ENCODE measurements at places on chromosomes 11 and 22.

DNA sequence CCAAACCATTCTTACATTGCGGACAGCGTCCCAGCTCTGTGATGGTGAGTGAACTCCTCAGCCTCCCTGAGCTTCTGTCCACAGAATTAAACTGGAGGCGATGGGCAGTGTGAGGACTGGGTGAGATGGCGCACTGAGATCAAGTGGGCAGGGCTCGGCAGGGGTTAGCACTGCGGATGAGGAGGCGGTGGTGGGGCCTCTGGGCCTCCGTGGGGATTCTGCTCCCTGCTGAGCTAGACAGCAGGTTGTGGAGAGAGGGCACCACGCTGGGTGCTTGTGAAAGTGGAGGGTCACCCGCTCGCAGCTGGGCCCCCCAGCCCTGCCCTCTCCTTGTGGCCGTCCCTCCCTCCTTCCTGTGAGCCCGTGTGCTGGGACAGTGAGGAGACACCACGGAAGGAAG, 25.6 kb upstream of the PARVG start:
- no peak for DNase-seq

DNA sequence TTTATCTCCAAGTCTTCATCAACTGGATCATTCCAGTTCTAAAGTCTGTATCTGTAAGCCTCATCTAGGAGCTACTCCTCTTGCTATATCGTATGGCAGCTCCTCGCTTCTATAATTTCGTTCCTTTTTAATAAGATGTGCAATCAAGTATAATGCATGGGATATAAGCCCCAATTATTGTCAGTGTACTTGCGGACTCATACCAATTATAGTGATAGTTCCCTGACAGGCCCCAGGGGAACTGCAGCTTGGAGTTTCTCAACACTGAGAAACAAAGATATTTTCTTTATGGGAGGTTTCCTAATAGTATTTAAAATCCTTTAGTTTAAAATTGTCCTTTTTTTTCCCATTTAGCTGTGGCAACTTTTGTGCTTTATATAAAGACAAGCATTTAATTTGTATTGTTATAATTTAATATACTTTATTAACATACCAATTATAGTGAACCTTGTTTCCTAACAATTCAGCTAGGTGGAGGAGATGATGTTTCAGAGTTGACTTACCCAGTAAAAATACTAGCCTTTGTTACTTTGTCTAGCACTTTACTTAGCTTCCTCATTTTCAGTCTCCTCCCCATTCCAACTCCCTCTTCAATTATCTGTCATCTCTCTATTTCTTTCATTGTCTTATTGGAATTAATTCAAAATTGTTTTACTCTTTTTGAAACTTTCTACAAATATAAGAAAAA, 25.3 kb upstream of the DDX17 start:
- DNase-seq, result no peak

GRCh38 chr11:133078591-133079404, 453.5 kb downstream of the OPCML start:
- peak; percentile 57 for DNase-seq

- no peak for DNase-seq
Measured at GRCh38 chr22:38724176-38724575, 18.4 kb downstream of the GTPBP1 start.

GRCh38 chr11:2886191-2886894, 768 bp upstream of the CDKN1C start:
- DNase-seq, result no peak

- peak; percentile 17 for DNase-seq
Measured at GRCh38 chr11:63839508-63840355, 822 bp downstream of the MARK2 start.

DNA sequence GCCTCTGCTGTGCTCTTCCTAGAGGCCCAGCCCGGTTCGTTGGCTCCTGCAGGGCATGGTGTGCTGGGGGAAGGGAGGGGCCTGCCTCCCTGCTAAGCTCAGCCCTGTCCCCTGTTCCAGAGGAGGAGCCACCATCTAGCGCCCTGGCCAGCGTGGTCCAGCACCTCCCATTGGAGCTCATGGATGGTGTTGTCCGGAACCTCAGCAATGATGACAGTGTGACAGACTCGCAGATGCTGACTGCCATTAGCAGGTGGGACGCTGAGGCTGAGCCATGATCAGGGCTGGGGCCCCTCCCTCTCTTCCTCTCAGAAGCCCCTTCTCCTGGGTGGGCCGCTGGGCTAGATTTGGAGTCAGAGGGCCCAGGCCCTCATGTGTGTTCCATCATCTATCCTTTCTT, 9.1 kb downstream of the USP35 start:
- DNase-seq, result no peak

DNA sequence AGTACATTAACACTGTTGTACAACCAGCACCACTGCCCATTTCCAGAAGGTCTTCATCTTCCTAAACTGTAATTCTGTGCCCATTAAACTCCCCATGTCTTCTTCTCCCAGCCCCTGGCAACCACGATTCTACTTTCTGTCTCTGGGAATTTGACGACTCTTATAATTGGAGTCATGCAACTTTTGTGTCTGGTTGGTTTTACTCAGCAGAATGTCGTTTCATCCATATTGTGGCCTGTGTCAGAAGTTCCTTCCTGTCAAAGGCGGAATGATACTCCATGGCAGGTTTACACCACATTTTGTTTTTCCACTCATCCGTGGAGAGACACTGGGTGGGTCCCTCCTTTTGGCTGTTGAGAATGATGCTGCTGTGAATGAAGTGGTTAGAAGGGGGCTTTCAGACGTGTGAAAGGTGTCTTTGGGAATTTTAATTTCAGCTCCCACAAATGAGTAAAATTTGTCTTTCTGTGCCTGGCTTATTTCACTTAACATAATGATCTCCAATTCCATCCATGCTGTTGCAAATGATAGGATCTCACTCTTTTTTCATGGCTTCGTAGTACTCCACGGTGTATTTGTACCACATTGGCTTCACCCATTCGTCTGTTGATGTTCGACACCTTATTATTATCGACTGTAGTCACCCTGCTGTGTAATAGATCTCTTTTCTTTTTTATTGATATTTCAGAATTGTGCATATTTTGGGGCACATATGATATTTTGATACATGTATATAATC, 86.1 kb upstream of the SEPTIN5 start:
- DNase-seq, result no peak

DNA sequence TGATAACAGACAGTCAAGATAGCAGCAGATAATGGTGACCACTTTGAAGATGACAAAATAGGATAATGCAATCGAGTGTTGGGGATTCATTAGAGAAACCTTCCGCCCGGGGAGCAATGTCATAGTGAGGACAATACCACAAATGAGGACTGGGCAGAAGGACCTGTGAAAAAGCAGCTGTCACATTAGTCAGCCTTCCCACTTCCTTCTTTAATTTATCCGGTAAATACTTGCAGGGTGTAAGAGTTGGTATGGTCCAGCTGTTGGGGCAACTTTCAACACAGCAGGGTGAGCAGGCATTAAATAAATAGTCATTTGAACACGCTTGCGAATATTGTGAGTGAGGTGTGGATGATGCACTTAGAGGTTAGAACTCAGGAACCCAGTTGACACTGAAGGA, 132.5 kb upstream of the KIRREL3 start:
- DNase-seq, result no peak

DNA sequence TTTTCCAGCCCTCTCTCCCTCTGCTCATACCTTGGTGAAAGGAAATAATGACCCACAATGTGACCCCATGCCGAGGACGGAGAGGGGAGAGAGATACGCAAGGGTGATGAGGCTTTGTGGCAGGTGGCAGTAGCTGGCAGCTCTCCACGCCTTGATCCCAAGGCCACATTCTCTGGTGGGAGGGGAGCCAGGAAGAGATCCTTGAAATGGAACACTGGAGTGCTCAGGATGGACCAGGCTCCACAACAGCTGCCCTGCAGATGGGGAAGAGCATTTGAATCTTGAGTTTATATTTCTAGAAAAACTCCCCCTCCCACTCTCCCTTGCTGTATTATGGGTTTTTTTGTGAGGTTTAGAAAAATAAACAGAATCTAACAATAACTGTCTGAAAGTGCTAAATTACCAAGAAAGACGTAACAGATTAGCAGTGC, 61.6 kb upstream of the CDON start:
- no peak for DNase-seq

DNA sequence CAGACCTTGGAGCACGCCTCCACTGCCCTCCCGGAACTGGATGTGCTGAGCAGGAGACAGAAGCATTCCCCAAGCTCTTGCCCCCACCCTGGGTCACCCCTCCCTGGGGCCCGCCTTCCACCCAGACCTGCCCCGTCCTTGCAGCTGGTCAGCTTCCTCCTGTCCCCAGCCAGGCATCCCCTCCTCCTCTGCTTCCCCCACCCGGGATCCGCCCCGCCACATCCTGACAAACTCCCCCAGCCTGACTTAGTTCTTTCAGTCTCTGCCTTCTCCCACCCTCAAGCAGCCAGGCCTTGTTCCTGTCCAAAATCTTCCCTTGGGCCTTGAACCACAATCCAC, 1.1 kb upstream of the PLXNB2 start:
- no peak for DNase-seq

GRCh38 chr11:85526564-85526963, 100.6 kb downstream of the DLG2 start:
- DNase-seq, result no peak

DNA sequence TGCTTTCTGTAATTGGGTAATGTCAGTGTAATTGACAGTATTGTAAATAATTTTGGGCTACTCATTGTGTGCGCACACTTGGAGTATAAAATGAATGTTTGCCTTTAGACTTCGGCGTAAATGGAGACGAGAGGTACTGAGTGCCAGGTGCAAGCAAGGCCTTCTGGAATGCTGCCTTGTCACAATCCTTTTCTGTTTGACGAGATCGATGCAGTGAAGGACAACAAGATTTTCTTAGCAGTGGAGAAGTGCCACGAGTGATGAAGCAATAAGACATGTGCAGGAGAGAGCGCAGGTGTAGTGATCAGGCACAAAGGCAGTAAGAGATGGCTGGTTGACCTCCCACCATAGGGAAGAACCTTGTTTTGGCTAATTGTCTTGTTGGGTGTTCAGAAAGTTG, 67.5 kb downstream of the DDX10 start:
- DNase-seq, result no peak

- no peak for DNase-seq
Measured at GRCh38 chr22:26466196-26466595, 17.4 kb downstream of the HPS4 start.

- peak; percentile 66 for DNase-seq
Measured at GRCh38 chr11:128686745-128687177, 7.1 kb upstream of the FLI1 start.

GRCh38 chr11:71236836-71237475, 15.4 kb downstream of the SHANK2 start:
- no peak for DNase-seq

DNA sequence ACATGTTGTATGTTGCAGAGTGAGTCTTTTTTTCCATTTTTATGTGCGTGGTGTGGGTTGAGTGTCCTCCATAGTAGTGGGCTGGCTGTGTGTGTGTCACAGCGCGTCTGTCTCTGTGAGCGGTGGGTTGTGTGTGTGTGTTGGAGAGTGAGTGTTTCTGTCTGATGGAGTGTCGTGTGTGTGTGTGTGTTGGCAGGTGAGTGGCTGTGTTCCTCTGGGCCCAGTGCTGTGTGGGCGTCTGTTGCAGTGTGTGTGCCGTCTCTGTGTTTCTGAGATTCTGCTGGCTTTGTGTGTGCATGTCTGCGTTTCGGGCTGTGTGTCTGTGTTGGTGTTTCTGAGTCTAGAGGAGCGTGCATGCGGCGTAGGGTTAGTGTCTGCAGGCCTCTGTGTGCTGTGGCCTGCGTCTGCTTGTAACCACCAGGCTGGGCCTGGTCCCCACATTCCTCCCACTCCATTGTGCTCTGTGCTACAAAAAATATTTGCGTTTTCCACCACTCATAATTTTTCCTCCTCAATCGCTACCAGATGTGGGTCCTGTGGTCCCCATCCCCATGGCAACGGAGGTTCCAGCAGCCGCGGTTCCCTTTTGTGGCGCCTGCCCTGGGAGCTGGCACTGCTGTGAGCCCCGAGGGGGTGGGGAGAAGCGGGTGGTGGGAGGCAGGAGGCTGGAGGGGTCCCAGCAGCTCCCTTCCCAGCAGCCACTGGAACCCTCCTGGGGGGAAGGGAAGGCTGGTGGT, 15.2 kb downstream of the SCARF2 start:
- DNase-seq, result no peak

DNA sequence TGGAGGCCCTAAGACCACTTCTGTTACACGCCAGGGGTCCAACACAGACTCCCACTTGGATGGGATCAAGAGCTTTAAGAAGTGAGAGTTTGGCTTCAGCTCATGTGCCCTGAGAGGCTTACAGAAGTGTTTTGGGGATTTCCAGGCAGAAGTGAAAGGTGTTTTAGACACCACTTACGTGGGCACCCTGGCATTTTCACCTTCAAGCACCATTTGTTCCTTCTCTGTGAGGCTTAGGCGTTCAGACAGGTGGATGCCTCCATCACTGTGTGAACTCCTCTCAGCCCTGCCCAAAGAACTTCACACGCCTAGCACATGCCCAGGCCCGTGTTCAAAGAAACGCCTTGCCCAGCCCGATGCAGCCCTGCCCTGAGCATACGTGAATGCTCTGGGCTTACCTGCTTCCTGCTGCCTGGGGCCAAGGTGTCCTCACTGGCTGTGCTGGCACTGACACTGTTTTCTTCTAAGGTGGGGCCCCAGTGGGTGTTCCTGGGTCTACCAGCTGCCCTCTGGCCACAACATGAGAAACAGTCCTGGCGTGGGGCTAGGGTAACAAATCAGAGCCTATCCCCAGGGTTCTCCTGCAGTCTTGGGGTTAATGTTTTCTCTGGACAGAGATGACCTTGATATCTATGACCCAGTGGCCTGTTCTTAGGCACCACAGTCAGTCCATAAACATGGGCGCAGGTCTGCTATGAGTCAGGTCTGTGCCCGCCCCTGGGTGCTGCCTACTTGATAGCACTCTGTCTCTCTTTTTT, 34.0 kb downstream of the AMPD3 start:
- DNase-seq, result no peak

DNA sequence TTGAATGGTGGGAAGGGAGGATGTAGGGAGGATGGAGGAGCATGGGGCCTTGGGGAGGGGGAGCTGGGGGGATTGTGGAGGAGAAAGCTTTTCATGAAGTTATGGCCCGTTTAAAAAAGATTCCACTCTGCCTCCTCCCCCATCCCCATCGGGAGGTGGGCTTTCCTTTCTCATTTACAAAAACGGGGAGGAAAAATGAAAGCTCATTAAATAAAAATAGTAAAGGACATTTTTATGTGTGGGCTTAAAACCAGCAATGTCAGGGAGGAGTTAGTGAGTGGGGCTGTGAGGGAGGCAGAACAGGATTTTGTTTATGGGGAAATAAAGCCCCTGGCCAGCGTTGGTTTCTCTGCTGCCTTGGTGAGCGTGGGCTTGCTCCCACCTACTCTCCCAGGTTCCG, 83.2 kb downstream of the ZBTB16 start:
- no peak for DNase-seq

GRCh38 chr22:23289130-23289503, 108.8 kb downstream of the BCR start:
- DNase-seq, result no peak

Data from choroid plexus epithelial cell (primary cell).